ENCODE measurements at places on chromosomes 6 and 20.

GRCh38 chr20:34951652-34952051, 4.0 kb downstream of the GSS start:
- DNase-seq = no peak

DNA sequence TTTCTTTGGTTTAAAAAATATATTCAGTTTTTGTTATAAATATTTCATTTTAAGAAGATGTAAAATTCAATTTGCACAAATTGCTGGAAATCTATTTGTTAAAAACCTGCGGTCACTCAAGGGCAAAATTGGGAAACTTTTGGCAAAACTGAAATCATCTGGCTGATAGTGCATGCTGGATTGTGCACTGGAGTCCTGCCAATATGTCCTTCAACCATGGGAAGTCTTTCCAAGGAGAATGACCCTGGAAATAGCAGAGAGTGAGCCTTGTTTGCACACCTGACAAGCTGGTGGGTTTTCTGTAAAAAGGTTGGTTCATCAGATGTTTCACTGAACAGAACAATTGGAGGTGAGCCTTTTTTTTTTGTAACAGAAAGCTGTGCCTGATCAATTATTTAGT, 413.5 kb downstream of the BTBD3 start:
- DNase-seq = no peak

GRCh38 chr6:129267028-129267427, 384.1 kb downstream of the LAMA2 start:
- DNase-seq = no peak

DNA sequence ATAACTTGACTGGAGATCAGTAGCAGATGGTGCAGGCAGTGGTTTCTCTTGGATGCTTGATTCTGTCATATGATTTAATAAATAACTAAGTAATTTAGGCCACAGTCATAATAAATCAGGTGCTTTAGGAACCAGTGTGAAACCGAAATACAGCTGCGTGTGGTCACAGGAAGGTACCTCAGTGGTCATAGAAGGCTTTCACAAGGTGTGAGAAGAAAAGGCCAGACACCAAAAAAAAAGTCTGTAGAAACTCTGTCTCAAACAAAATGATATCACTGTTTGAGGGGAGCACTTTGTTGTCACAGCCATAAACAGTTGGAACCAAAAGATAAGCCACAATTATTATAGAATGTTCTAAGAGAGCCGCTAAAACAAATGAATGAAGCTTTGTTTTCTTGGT, 56.5 kb downstream of the ARMC2 start:
- DNase-seq = no peak

DNA sequence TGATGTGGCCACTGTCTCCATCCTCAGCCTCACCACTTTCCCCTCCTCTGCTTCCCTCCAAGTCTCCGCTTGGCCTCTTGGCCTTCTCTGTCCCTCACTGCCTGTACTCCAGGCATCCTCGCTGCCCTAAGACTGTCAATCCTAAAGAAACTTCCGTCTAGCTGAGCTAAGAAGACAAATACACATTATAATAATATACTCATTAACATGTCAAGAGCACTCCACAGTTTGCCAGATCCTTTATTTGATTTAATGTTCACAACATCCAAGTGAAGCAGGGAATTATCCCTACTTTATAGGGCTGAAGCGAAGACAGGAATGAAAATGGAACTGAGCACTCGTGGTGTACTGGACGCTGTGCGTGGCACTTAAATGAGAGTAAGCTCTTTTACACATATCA, 72.4 kb upstream of the SLC22A23 start:
- no peak for DNase-seq

DNA sequence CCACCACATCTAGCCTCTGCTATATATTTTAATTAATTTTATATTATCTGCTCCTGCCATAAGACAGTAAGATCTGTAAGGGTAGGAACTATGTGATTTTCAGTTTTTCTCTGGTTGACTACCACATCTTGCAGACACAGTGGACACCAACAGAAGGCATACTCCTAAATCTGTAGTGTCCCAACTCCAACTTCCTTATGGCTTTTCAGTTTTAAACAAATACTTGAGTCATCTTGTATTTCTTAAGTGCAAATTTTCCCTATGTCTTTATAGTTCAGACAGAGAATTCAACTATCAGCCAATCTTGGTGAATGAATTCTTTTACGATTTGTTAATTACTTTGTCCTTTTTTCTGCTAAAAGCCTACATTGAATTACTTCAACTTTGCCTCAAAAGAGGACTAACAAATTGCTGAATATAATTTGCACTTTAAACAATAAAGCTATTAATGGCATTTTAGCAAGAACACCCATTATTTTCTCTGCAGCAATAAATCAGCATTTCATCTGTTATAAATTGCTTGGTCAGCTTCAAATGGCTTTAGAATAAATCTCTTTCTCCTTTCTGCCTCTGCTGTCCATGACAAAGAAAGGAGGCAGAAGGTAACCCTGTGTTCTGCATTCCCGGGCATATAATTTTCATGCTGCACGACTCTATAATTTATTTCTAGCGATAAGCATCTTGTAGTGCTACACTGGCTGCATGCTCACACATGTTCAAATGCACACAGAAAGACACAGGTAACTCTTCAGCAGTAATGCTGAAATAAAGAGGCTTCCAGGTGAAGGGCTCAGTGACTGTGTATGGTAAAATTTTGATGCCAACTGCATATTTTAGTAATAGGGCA, 144.8 kb downstream of the BACH2 start:
- DNase-seq = no peak

GRCh38 chr6:37615564-37616340, 81.9 kb downstream of the MDGA1 start:
- DNase-seq = no peak

DNA sequence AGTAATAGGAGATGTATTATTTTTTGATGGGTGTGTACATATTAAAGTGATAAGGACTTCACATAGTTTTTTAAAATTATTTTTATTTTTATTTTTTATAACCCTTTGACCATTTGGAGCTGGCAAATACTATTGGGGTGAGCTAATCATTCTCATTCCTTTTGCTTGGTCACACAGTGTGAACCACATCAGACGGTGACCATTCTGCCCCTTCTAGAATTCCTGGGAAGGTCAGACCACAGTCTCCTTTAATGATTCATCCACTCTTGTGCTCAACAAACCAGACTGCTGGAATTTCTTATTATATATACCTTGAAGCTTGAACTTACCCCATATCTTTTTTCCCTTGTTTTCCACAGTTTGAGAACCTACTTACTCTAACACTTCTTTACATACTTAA, 23.9 kb upstream of the PRL start:
- DNase-seq = no peak

GRCh38 chr6:101486124-101486523, 92.6 kb downstream of the GRIK2 start:
- no peak for DNase-seq

GRCh38 chr20:62122654-62123449, 577 bp downstream of the LSM14B start:
- peak; percentile 52 for DNase-seq

GRCh38 chr6:11495565-11496145, 41.9 kb upstream of the TMEM170B start:
- DNase-seq = no peak

DNA sequence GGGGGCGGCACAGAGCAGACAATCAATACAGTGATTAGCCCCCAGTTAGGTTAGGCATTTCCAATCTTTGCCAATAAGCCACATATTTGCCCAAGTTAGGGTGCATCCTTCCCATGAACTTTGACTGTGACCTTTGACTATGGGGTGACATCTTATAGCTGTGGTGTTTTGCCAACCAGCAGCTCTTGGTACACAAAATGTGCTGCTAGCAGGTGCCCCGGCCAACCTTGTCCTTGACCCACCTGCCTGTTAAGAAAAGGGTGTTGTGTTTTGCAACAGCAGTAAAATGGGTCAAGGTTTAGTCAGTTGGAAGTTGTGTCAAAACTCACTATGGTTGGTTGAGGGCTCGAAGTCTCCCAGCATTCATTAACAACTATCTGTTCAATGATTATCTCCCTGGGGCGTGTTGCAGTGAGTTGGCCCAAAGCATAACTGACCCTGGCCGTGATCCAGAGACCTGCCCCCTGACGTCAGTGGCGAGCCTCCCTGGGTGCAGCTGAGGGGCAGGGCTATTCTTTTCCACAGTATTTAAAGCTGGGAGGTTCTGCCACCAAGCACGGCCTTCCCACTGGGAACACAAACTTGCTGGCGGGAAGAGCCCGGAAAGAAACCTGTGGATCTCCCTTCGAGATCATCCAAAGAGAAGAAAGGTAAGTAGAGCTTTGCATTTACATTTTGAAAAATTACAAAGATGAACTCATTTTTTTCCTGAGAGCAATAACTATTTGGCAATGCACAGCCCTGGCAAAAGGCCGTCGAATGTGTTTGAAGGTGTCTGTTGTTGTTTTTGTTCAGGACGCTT, at the start of gene PCK1:
PCK1 (plus strand) TSS at position 557 of the 802 bp plus-strand sequence. CDS start 302 bp downstream, outside the sequence.
- peak; percentile 46 for DNase-seq

GRCh38 chr6:122361314-122361979, 38.0 kb upstream of the HSF2 start:
- DNase-seq = no peak

GRCh38 chr20:13322621-13323020, 101.5 kb downstream of the ISM1 start:
- DNase-seq = no peak

GRCh38 chr6:26414281-26414680, 12.2 kb downstream of the BTN3A1 start:
- no peak for DNase-seq

DNA sequence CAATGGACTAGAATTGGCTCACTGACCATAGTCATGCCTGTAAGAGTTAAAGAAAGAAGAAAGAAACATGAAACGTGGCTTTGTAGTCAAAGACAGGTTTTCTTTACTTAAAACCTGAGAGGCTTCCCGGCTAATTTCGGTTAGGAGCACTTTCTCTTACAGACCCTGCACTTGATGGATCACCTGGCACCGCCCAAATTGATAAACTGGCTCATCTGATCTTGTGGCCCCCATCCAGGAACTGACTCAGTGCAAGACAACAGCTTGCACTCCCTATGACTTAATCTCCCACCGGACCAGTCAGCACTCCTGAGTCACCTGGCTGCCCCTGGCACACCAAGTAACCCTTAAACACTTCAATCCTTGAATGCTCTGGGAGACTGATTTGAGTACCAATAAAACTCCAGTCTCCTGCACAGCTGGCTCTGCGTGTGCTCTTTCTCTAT, 12.3 kb downstream of the TMEM14B start:
- DNase-seq = no peak

DNA sequence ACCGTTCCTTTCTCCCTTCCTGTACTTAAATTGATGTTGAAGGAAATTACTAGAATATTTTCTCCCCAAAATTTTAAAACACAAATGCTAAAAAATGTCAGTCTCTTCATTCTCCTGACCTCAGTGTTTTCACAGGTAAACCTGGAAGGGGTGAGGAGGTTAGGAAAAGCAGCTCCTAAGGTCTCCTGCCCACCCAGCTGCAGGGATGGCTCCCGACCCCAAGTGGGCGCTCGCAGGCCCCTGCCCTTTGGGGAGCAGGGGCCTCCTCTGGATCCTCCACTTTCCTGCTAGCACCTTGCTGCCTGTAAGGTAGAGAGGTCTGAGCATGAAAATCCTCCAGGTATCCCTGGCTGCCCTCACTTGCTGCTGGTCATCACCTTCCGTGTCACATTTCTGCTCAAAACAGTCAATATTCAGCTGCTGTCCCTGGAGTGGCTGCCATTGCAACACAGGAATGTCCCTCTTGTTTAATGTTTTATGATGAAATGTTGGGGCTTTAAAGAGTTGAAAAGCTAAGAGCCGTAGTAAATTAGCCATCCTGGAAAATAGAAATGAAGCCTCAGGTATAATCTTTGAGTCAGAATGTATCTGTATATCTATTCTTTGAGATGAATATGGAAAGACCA, 10.9 kb upstream of the HSP90AB1 start:
- DNase-seq = no peak

Measured in BE2C (cell line).